ENCODE measurements at places on chromosomes 5 and 9. TPM values are rescaled to one million over a fixed set of nuclear protein-coding genes. Genes with fewer than 3 reads are reported as not detected.

- DNase-seq = no peak
- no peaks in the 10 kb centered on the region for H3K27me3 ChIP-seq
- H3K4me3 ChIP-seq = no peak overlapping the region
- no peaks in the 10 kb centered on the region for H3K36me3 ChIP-seq
These were observed 3.3 kb upstream of the PLGRKT start for GRCh38 chr9:5441043-5441442.

DNA sequence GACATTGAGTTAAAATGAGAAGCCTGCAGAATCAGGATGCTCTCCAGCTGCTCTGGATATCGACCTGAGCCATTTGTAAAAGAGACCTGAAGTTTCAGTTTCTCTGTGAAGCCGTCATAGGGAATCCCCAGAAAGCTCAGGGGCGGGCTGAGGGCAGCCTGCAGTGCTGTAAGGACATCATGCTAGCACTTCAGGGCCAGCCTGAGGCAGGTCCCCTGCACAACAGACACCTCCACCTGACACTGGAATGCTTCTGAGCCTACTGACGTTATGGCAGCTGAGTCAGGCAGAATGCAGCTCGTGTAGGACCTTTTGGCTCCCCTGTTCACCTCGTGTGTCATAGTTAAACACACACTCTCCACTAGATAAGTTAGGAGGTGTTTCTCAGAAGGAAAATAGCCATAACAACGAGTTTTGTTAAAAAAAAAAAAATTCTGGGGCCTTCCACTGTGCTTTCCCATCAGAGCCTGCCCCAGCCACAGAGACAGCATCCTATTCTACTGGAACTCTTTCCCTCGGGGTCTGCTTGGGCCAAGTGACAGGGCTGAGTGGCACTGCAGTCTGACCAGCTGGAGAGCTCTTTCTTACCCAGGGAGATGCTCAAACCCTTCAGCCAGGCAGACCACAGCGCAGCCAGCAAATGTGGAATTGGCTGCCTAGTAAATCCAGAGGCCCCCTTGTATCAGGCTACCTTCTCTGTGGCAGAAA lies 354.9 kb downstream of the DIRAS2 start:
- H3K27me3 ChIP-seq = no peaks in the 10 kb centered on the region
- no peak overlapping the region for H3K27ac ChIP-seq
- H3K36me3 ChIP-seq = no peaks in the 10 kb centered on the region
- DNase-seq = no peak
- H3K4me1 ChIP-seq = no peaks in the 10 kb centered on the region

Gene GFPT2
- total RNA-seq = 3.1 TPM

DNA sequence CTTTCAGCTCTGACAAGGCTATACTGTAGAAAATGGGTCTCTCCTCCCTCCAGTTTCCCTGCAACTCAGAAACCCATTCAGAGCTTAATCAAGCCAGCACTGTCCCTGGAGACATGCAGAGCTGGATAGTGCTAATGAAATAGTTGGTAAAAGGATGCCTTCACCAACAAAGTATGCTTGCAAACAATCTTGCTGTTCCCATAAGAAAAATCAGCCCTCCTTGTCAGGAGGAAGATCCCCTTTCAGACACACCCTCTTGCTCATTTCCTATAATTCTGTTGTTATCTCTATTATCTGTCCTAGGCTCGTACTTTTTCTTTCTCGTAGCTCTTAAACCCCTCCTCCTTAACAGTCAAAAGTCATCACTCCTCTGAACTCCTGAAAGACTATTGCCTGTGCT lies 9.9 kb upstream of the OSMR start:
- H3K4me3 ChIP-seq = no peak overlapping the region
- no peaks in the 10 kb centered on the region for H3K27me3 ChIP-seq
- H3K4me1 ChIP-seq = no peaks in the 10 kb centered on the region
- H3K36me3 ChIP-seq = no peaks in the 10 kb centered on the region

GRCh38 chr9:115296831-115297565 lies 179.0 kb upstream of the TNC start:
- H3K27ac ChIP-seq = no peak overlapping the region
- H3K4me3 ChIP-seq = no peak overlapping the region
- no peak for DNase-seq
- no peaks in the 10 kb centered on the region for H3K4me1 ChIP-seq

Gene CDH12
- not detected for total RNA-seq

- H3K4me3 ChIP-seq = no peak overlapping the region
- no peak for DNase-seq
- no peak overlapping the region for H3K27ac ChIP-seq
- peaks cover 3% of the 10 kb centered on the region for H3K4me1 ChIP-seq
These were observed 65.5 kb downstream of the NACC2 start for GRCh38 chr9:136029556-136029955.

GRCh38 chr9:18585996-18586395 lies 112.0 kb downstream of the ADAMTSL1 start:
- no peaks in the 10 kb centered on the region for H3K4me1 ChIP-seq
- H3K27ac ChIP-seq = no peak overlapping the region
- no peak overlapping the region for H3K4me3 ChIP-seq
- no peaks in the 10 kb centered on the region for H3K36me3 ChIP-seq
- DNase-seq = no peak
- no peaks in the 10 kb centered on the region for H3K27me3 ChIP-seq

Data from pancreas (tissue), 10 donors.